CD4-positive, alpha-beta T cell treated with Interleukin-21 for 1 hour (primary cell): ENCODE measurements at places on chromosomes 3 and 15.

GRCh38 chr15:67796196-67797127 is 28.8 kb upstream of the SKOR1 start:
- no peak for DNase-seq

DNA sequence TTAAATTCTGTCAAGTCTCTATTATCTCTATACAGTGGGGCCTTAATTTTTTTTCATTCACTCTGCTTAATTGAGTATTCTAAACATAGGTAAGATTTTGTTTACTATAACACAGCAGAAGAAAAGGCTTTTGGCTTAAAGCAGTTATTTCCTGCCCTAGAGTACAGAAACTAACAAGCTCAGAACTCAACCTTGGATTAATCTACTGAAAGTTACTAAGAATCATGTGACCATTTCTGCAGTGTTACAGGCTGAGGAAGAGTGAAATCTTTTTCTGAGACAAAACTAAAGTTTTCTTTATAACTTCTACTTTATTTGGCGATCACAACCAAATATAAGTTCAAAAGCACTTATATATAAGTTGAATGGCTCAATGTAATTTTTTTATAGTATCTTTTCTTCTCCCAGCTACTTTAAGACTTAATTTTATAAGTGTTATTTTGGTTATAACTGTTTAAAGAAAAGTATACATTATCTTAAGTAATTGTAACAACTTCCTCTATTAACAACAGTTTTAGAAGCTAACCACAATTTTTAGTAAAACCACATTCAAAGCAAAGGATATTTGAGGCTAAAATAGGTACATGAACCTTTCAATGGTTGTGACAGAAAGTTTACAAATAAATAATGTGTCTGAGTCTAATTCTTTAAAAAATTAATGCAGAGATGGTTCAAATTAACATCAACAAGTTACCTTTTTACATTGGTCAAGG is 240.6 kb upstream of the NAALADL2 start:
- no peak for DNase-seq

DNA sequence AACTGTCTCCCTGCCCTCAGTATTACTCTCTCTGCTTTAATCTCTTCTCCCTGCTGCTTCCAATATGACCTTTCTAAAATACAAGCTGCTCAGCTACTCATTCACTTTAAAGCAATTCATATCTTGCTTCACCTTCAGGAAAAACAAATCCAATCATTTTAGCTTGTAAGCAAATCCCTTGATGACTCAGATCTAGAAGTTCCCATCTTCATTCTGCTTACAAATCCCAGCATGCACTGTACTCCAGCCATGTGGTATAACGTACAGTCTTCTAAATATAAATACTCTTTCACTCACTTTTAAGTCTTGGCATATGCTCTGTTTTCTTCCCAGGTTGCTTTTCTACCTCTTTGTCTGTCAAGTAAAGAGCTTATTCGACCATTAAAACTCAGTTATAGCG is 1009.1 kb upstream of the SEMA6D start:
- DNase-seq: no peak

GRCh38 chr3:47422743-47423142 is 41.9 kb downstream of the PTPN23 start:
- no peak for DNase-seq

GRCh38 chr15:59616379-59616778 is 4.8 kb downstream of the GCNT3 start:
- DNase-seq: no peak

GRCh38 chr3:72129501-72130094 is 344.6 kb upstream of the PROK2 start:
- no peak for DNase-seq

DNA sequence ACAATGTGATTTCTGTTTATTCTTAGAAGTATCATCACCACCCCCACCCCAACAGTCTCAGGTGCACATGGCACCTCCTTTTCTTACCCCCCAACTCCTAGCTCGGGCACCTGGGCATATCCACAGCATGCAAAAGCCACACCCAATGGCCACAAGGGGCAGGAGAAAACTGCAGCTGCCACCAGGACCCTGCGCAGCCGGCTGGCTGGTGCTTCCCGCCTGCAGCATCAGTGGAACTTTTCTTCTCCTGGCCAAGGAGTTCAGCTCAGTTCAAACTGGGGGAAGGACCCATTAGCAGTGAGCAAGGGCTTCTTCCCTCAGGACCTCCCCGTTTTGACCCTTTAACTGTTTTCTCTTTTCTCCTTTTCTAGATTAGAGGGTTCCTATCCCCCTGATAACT is 44.8 kb downstream of the TM4SF18 start:
- DNase-seq: no peak

- no peak for DNase-seq
Observed at GRCh38 chr3:149385617-149386298, 8.3 kb upstream of the TM4SF1 start.

- no peak for DNase-seq
Observed at GRCh38 chr15:96947296-96948229, 617.1 kb downstream of the NR2F2 start.

DNA sequence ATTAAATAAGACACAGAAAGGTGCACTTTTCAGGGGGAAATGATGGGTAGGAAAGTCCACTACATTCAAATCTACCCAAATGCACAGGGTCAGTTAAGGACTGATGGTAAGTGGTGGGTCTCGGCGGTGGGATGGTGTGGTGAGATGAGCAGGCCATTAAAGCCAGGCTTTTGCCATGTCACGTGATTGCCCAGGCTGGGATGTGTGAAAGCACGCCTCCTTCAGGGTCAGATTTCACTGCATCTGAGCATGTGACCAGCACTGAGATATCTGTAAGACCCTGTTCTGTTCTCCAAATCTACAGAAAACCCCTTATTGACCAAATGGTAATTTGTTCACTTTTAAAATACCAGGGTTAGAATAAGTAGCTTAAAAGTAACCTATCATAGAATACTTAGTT is 301.5 kb downstream of the MEX3B start:
- no peak for DNase-seq

GRCh38 chr3:151210676-151211381 is 7.8 kb upstream of the GPR171 start:
- no peak for DNase-seq

- DNase-seq: no peak
Observed at GRCh38 chr3:195889870-195890295, 18.5 kb downstream of the TNK2 start.

DNA sequence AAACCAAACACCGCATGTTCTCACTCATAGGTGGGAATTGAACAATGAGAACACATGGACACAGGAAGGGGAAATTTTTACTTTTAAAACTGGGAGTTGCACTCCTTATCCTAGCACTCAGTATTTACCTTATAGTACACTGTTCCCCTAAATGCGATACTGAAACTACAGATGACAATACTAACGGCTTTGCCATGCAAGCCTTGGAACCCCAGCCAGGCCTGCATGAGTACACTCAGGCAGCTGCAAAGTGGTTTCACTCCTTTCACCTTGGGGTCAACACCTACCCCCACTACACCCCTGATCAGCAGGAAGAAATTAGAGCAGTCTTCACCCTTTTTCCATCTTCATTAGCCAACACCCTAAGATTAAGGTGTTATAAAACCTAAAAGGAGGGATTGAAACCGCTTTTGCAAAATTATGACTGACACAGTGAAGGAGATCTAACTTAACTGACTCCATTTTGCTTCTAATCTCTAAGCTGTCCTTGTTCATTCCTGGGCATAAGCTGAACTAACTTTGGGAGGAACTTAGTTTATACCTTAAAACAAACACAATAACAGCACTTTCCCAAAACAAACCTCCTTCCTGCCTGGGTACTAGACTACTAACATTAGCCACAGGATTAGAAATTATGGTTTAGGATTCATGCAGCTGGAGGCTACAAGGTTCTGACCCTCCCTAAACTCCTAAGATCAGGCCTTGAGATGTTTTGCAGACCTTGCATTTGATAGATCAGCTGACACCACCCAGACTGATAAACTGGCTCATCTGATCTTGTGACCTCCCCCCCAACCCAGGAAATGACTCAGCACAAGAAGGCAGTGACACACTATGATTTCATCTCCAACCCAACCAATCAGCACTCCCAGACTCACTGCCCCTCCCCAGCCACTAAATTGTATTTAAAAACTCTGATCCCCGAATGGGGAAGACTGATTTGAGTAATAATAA is 452.1 kb upstream of the PPP2R3A start:
- DNase-seq: no peak

DNA sequence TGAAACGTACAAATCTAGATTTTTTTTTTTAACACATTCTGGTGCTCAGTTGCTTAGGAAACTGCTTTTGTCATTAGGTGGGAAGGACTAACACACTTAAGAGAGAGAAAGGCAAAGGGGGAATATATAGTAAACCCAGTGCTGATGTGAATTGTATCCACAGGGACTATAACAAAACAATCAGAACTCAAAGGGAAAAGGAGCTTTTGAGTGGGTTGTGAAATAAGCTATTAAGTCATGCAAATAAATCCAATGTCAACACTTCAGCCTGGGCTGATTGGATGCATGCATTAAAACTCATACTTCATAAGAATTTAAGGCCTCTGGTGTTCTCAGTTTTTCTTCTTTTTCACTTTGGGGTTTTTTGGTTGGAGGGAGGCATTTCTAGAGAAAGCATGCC is 628.9 kb downstream of the FHIT start:
- no peak for DNase-seq

GRCh38 chr3:54086652-54087405 is 35.5 kb upstream of the CACNA2D3 start:
- no peak for DNase-seq

DNA sequence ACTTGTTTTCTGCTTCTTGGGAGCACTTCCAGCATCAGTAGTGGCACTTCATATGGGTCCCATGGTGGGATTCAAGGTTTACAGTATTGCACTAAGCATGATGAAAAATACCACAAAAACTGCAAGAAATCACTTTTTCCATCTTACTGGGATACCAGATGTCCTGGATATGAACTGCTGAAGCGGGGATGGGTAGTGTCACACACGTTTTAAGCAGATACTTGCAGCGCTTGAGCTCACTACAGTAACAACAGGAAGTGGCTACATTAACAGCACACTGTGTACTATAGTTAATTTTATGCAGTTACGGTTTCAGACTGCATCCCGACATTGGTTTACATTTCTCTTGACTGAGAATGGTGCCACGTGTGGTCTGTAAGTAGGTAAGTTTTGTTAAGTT is 3.5 kb upstream of the ISG20 start:
- DNase-seq: peak; percentile 75

GRCh38 chr15:69625328-69625727 is 172.7 kb downstream of the RPLP1 start:
- DNase-seq: no peak

GRCh38 chr15:91942720-91943394 is 89.3 kb downstream of the SLCO3A1 start:
- DNase-seq: peak; percentile 62

GRCh38 chr15:65922621-65923020 is 53.3 kb downstream of the RAB11A start:
- no peak for DNase-seq

- no peak for DNase-seq
Observed at GRCh38 chr15:88563638-88564037, 17.2 kb upstream of the DET1 start.

DNA sequence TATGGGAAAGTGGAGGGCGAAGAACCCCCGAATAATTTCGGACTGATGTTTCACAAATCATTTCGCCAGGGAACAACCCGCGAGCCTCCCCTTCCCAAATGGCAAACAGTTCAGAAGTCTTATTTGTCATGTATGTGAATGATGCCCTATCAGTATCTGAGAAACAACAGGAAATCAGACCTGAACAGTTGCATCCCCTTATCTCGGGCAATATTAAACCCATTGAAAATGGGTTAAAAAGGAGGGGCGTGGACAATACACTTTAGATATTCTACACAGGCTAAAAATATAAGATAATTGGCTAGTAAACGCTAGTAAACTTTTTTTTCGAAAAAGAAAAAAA is 1003.3 kb upstream of the NR2F2 start:
- no peak for DNase-seq

- DNase-seq: no peak
Observed at GRCh38 chr15:58526647-58527192, 94.9 kb downstream of the LIPC start.
